ENCODE measurements at places on chromosomes 4 and X.
A peak's percentile ranks its signal among the peaks of the same experiment; 100 is the strongest.

- DNase-seq, result no peak
Observed at GRCh38 chr4:108874806-108875205, 112.0 kb upstream of the ETNPPL start.

DNA sequence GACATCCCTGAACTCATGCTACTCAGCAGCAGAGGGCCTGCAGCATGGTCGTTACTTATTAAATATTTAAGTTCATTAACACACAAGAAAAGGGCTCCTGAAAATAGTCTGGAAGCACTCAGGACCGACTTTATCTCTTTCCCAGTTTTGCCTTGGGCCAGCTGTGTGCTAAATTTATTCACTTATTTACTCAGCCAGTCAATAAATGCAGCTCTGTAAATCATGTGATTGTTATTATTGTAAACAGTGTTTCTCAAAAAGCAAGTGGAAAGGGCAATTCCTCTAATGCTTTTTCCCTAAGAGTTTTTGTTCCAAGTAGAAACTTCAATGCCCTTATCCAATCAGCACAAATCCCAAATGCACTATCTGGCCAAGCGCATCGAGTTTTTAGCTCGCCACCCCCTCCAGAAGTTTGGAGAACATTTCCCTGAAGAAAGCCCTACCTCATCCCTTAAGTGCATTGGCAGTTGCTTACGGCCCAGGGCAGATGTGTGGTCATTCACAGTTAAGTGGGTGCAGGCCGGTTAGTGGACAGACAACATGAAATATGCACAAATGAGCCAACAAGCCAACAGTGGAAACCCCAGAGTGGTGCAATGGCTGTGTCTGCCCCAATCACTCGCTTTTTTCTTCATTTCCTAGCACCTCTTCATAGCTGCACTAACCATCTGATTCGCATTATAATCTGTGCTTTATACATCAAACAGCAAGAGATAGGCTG, 125.8 kb downstream of the SMIM20 start:
- no peak for DNase-seq

DNA sequence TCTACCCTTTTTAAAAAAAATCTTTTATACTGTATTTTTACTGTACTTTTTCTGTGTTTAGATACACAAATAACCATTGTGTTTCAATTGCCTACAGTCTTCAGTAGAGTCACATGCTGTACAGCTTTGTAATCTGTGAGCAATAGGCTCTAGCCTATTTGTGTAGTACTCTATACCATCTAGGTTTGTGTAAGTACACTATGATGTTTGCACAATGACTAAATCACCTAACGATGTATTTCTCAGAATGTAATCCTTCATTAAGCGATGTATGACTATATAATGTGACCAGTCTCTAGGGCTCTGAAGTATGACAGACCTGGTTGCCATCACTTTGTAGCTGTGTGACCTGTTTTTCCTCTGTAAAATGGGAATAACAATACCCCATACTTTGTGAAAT, 14.2 kb upstream of the DCAF4L1 start:
- DNase-seq, result no peak

DNA sequence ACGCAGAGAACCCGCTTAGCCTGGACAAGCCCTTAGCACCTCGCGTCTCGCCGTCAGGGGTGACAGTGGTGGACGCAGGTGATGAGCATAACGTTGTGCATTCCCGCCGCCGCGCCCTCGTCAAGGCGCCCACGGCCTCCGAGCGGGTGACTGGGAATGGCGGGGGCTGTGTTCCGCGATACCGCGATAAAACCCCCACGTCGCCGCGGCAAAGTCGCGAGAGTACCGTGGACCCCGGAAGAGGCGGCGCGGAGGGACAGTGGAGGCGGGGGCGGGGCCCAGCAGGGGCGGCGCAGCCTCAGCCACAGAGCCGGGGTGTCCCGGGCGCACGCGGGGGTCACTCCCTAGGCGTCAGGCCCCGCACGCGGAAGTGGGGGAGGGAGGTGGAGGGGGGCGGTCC, 53.8 kb downstream of the ZFYVE28 start:
- DNase-seq, result peak; percentile 59

- no peak for DNase-seq
Observed at GRCh38 chr4:186159613-186160012, 31.8 kb upstream of the CYP4V2 start.

DNA sequence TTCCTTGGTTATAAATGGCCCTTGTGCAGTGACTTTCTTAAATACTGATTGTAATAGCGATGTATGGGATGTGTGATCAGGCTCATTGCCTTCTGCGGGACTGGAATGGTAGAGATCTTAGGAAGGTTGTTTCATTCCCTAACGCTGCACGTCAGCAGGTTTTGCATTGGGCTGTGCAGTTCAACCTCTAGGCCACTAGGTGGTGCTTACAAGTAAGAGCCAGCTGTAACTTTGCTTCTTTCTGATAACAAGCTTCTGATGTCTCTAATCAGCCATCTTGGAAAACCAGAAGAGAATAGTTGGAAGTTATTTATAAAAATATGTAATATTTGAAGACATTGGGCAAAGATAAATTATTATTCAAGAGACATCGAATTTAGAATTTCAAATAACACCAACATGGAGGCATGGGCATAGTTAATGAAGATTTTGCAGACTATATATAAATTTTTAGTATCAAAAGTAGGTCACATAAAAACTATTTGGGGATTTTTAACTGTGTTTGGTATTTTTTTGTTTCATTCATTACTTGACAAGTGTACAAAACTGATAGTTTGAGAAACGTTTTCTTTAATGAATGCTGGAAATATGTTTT, 339.7 kb upstream of the PCDH7 start:
- DNase-seq, result peak; percentile 32

DNA sequence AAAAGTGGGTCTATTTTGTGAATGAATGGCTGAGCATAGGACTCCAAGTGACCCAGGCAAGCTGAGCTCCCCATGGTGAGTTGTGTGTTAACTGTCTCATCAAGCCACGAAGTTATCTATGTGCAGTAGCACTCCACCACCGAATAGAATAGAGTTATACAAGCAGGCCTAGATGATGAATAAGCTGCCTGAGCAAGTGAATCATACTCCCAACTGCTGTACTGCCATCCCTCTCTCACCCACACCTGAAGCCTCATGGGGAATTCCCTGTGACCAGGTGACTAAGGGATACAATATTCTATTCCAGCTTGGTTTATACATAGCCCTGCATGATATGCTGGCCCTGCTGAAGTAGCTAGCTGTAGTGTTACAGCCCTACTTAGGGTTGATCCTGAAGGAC, 38.7 kb downstream of the KDM5C start:
- DNase-seq, result no peak

DNA sequence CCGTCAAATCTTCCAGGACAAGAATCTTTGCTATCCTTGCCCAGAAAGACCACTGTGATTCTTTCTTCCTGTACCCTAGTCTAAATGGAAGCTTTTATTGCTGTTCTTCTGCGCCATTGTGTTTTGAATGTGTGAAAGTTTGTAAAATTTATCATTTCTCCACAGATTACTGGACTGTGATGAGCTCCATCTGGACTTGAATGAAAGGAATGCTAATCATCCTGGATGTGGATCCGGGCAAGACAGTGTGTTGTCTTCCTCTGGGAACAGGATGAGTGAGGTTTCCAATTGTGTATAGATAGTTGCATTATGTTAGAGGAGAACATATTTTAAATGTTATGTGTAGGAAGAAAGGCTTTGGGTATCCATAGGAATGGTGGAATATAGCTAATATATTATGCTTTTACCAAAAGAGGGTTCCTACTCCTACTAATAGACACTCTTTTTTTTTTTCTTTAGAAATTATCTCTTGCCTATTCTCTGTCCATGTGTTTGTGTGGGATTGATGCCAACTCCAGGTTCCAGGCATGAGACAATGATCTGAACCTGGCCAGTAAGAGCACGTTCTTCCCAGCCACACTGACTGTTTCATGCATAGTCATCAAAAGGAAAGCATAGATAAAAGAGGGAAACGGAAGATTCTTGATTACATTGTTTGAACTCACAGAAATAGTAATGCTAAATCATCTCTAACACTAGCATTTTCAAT, 803.6 kb upstream of the ADGRL3 start:
- no peak for DNase-seq

DNA sequence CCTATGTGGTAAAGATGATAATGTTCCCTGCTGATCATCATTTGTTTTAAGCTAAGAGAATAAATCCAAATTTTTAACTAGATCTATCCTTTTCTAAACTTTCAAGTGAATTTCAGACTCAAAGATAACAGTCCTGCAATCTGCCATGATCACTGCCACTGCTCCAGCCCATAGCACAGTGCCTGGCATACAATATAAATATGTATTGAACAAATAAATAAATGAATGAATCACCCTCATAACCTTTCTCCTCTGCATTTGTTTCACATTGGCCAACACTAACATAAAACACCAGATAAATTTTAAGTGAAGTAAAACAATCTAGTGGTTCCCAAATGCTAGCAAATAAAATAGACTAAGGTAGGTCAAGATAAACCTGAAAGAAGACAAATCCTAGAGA, 439.0 kb downstream of the GPM6A start:
- no peak for DNase-seq

DNA sequence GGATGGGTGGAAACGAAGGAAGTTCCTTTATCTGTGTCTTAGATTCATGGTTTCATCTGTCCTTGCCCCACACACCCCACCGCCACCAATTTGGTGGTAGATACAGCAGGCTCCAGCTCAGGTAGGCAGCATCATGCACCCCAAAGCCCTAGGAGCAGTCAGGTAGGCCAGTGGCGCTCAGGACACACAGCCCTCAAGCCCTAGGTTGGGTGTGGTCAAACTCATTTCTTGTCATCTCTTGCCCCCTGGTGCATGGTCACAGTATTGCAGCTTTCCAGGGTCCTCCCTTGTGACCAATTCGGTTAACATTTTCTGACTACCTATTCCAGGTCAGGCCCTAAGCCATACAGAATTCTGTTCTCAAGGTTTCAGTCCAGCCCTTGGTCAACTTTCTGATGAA, 14.5 kb upstream of the PRRG3 start:
- peak; percentile 60 for DNase-seq

DNA sequence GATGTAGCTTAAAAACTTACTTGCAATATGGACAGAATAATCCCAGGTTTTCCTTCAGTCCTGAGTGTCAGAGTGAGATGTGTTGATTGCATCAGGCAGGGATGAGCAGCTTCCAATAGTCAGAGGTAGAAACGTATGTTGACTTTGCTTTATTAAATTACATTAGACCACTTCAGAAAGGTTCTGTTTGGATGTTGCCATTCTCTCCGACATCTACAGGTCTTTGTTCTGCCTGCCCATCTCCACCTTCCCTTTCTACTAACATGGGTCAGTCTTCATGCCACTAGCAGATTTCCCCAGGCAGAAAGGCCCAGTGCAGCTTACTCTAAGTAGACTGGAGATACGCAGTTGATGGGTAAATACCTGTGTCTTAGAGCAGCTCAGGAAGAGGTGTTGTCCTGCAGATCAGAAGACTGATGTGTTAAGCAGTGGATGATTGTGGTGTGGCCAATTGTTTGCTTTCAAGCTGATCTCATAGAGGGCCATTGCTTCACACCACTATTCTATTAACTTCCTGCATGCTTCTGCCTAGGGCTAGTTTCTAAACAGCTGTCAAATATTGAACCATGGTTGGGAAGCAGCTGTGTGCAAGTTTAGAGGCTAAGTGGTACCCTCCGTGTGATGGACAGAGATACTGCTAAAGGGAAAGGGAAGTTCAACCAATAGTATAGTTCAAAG, 1.8 kb downstream of the FRMPD4 start:
- no peak for DNase-seq

DNA sequence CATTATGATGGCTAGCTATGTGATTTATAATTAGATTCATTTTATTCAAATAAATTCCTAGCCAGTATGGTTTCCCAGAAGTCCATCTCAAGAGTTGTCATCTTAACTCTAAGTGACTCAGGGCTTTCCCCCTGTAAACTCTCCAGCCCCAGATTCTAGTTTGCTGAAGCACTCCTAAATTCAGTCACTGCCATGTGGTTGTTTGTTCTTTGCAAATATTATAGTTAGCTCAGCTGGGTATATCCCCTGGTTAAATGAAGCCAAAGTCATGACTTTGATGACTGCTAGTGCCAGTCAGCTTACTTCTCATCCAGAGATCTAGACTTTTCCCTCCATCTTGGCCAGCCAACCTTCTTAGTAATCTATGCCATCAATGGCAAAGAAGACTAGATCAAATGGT, 126.0 kb downstream of the GRIA3 start:
- DNase-seq, result no peak

- DNase-seq, result no peak
Observed at GRCh38 chr4:103720661-103721060, 876 bp upstream of the TACR3 start.

DNA sequence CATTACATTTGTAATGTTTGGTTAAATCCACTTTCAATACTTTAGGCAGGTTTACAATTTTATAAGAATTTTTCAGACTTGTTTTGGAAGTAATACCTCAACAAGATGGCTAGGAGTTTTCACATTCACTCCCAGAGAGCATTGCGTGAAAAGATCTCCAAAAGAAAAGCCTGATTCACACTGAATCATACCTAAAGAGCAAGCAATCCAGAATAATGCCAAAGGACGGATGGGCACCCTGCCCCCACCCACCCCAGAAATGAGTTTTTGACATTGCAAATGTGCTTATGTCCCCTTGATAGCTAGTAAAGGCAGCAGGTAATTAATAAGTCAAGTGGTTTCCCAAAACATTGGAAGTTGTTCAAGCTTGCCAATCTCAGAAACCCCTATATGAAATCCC, 557.7 kb upstream of the TENM3 start:
- no peak for DNase-seq

GRCh38 chr4:175443547-175443946, 368.5 kb downstream of the GPM6A start:
- DNase-seq, result no peak

- no peak for DNase-seq
Observed at GRCh38 chrX:152897222-152898131, at the start of gene ZNF185. ZNF185 (plus strand) TSS chrX:152898067; CDS start chrX:152914490, 16,423 bp downstream.

GRCh38 chr4:83340692-83341343, 6.2 kb upstream of the HPSE start:
- no peak for DNase-seq

- DNase-seq, result no peak
Observed at GRCh38 chrX:101417190-101417589, 9.2 kb downstream of the HNRNPH2 start.

DNA sequence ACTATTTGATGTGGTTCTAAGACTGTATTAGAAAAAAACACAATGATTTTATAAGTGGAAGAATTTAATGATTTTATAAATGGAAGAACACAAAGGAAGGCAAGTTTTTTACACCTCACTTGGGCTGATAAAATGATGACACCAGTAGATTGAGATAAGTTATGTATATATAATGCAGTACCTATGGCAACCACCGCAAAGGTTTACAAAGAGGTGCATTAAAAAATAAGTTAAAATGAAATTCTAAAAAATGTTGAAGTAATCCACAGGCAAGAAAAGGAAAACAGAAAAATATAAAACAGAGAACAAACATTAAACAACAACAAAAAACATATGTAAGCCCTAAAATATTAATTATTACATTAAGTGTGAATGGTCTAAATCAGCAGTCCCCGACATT, 490.9 kb upstream of the AADAT start:
- DNase-seq, result no peak

DNA sequence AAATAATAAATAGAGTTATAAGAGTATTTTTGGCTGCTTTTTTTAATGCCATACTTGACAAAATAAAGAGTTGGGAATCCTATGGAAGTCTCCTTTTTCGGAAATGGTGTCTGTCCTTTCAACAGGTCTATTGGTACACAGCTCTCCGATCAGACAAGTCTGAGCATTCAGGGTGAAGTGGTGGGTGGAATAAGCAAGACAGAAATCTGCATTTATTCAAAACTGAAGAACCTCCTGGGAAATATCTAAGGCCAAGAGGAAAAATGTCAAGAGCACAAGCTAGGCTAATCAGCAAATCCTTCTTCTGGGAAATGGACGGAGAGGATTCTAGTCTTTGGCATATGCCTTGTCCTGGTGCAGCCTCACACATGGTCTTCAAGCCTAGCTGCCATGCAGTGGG, 309.0 kb downstream of the CENPC start:
- no peak for DNase-seq
